ENCODE measurements at places on chromosomes 3 and 15.

DNA sequence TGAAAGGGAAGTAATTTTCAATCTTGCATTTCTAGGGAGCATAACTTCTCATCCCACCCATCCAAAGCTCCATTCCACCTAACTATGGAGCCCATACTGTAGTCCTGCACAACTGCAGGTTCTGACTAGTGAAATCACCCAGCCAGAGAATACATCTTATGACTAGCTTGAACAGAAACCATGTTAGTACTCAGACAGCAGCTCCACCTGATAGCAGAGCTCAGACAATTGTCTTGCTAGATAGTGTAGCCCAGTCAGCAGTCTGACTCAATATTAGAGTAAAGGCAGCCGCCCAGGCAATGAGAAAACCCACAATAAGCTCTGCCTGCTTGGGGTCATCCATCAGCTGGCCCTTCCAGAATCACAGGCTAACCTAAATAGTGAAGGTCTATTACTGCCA lies 544.7 kb upstream of the GBE1 start:
- no peaks in the 10 kb centered on the region for H3K4me1 ChIP-seq
- no peak overlapping the region for H3K4me3 ChIP-seq
- no peaks in the 10 kb centered on the region for H3K27me3 ChIP-seq

- no peaks in the 10 kb centered on the region for H3K36me3 ChIP-seq
- no peak for DNase-seq
- H3K4me1 ChIP-seq = peaks cover 3% of the 10 kb centered on the region
Measured at GRCh38 chr3:145175626-145176025, 985.4 kb downstream of the PLOD2 start.

DNA sequence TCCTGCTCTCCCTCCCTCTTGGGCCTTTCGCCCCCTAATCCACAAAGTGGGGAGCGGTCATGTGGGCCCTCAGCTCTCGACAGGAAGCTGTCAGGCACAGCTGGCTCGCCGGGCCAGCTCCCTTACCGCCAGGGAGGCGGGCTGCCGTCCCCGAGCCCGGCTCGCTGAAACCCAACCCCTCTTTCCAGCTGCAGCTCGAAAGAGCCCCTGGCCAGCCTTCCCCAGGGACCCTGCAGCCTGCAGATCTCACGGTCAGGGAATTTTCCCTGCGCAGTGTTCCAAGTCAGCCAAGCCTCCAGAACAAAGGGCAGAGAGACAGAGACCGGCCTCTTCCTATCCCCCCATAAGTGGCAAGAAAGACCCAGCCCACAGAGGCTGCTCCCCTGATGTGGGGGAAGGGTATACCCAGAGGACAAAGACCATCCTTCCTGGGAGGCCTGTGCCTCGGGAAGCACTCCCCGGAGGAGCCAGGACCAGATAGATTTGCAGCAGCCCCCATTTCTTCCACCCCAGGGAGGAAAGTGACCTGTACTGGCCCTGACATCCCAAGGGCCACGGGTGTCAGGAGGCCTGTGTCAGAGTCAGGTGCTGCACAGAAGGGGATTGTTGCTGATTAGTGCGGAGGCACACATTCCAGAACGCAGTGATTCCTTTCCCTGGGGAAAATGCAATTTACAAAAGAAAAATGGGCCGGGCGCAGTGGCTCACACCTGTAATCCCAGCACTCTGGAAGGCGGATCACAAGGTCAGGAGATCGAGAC lies 32.6 kb downstream of the MAGEF1 start:
- DNase-seq = no peak
- H3K4me1 ChIP-seq = peaks cover 21% of the 10 kb centered on the region
- H3K4me3 ChIP-seq = peak overlapping the region; percentile 8
- no peaks in the 10 kb centered on the region for H3K36me3 ChIP-seq

GRCh38 chr15:65796610-65797078 lies 4.6 kb upstream of the DENND4A start:
- H3K27ac ChIP-seq = peak overlapping the region; percentile 41
- no peaks in the 10 kb centered on the region for H3K36me3 ChIP-seq
- H3K4me3 ChIP-seq = no peak overlapping the region
- H3K4me1 ChIP-seq = peaks cover 29% of the 10 kb centered on the region
- no peak for DNase-seq

GRCh38 chr15:76501726-76502125 lies 165.2 kb downstream of the ISL2 start:
- no peak overlapping the region for H3K4me3 ChIP-seq
- no peaks in the 10 kb centered on the region for H3K27me3 ChIP-seq
- no peak overlapping the region for H3K27ac ChIP-seq
- peaks cover 2% of the 10 kb centered on the region for H3K4me1 ChIP-seq

GRCh38 chr15:90316139-90316538 lies 35.9 kb upstream of the ZNF774 start:
- H3K27ac ChIP-seq = peak overlapping the region; percentile 81
- no peaks in the 10 kb centered on the region for H3K27me3 ChIP-seq
- H3K4me1 ChIP-seq = peaks cover 25% of the 10 kb centered on the region
- no peak for DNase-seq
- no peak overlapping the region for H3K4me3 ChIP-seq

GRCh38 chr3:113643583-113643982 lies 52.9 kb downstream of the USF3 start:
- H3K4me3 ChIP-seq = no peak overlapping the region
- DNase-seq = no peak
- no peaks in the 10 kb centered on the region for H3K27me3 ChIP-seq

GRCh38 chr3:148084931-148085330 lies 612.8 kb upstream of the AGTR1 start:
- no peaks in the 10 kb centered on the region for H3K27me3 ChIP-seq
- no peaks in the 10 kb centered on the region for H3K36me3 ChIP-seq
- H3K4me1 ChIP-seq = no peaks in the 10 kb centered on the region
- no peak for DNase-seq
- no peak overlapping the region for H3K4me3 ChIP-seq

GRCh38 chr15:76636059-76636458 lies 269.1 kb downstream of the SCAPER start:
- no peak overlapping the region for H3K4me3 ChIP-seq
- H3K27ac ChIP-seq = no peak overlapping the region
- no peaks in the 10 kb centered on the region for H3K4me1 ChIP-seq
- no peak for DNase-seq
- H3K36me3 ChIP-seq = peaks cover 39% of the 10 kb centered on the region

DNA sequence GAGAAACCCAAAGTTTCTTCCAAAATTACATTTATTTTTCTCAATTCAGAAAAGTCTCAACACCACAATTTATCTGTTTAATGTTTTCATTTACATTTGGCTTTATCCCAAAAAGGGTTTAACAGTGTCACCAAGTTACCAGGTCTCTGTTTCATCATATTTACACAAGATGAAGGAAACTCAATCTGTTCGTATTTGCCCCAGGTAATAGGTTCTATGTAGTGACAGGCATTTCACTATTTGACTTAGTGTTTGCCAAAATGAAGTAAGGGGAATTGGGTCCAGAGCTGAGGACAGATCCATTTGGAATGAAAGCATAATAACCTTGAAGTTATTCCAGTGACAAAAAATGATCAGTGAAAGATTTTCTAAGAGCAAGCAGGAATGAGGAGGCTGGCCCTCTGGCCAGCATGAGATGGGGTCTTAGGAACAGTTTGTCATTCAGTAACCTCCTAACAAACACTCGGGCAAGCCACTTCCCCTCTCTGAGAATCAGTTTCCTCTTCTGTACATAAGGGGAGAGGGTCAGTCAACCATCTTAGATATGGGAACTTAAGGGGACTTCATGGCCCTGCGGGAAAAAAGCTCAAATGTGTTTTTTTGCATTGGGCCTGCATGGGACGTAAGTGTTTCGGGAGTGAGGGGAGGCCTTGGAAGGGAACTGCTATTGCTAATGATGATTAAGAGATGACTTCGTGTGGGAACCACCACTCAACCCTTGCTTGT lies 31.8 kb downstream of the UMPS start:
- no peak overlapping the region for H3K4me3 ChIP-seq
- no peak overlapping the region for H3K27ac ChIP-seq
- no peaks in the 10 kb centered on the region for H3K27me3 ChIP-seq
- H3K36me3 ChIP-seq = peaks cover 21% of the 10 kb centered on the region
- no peak for DNase-seq

DNA sequence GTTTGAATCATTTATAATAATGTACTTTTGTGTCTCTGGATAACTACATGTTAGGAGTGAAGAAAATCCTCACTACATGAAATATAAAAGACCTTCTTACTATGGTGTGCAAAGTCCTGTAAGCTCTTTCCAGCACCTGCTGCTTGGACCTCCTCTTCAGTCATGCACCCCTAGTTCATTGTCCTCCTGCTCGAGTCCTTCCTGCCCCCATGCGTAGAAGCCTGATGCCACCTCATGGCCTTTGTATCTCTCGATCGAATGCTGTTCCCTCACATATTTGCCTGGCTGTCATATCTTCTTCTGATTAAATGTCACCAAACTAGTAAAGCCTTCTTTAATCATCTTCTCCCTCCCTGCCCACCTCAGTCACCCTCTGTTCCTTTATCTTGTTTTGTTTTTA lies 49.9 kb upstream of the SUCLG2 start:
- H3K27ac ChIP-seq = no peak overlapping the region
- no peaks in the 10 kb centered on the region for H3K27me3 ChIP-seq
- H3K4me3 ChIP-seq = no peak overlapping the region
- H3K36me3 ChIP-seq = no peaks in the 10 kb centered on the region

- H3K36me3 ChIP-seq = no peaks in the 10 kb centered on the region
- H3K4me1 ChIP-seq = peaks cover 38% of the 10 kb centered on the region
- peak overlapping the region; percentile 74 for H3K27ac ChIP-seq
- H3K27me3 ChIP-seq = no peaks in the 10 kb centered on the region
- DNase-seq = no peak
- no peak overlapping the region for H3K4me3 ChIP-seq
Measured at GRCh38 chr3:45057557-45057956, 31.5 kb downstream of the CLEC3B start.

DNA sequence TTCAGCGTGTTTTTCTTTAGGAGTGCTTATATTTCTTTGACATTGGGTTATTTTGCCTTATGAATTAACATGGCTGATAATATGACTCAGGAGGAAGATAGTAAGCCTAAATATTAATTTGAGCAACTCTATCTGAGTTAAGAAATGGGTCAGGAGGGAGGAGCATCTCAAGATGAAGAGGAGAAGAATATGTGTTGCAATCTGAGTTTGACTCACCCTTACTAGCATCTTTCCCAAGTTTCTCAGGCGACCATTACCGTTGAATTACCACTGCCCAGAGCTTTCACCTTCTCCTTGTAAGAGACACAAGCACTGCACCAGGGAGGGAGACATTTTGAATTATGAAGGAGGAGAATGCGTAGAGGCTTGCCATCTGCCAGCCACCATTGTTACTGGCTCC lies 138.3 kb upstream of the MYRIP start:
- peaks cover 10% of the 10 kb centered on the region for H3K27me3 ChIP-seq
- no peaks in the 10 kb centered on the region for H3K36me3 ChIP-seq
- no peaks in the 10 kb centered on the region for H3K4me1 ChIP-seq
- H3K4me3 ChIP-seq = no peak overlapping the region
- DNase-seq = no peak

- no peak for DNase-seq
- no peak overlapping the region for H3K4me3 ChIP-seq
- peaks cover 6% of the 10 kb centered on the region for H3K27me3 ChIP-seq
- H3K4me1 ChIP-seq = peaks cover 13% of the 10 kb centered on the region
- H3K36me3 ChIP-seq = no peaks in the 10 kb centered on the region
- no peak overlapping the region for H3K27ac ChIP-seq
Measured at GRCh38 chr3:126891791-126892190, 91.1 kb upstream of the PLXNA1 start.

- no peak for DNase-seq
- no peaks in the 10 kb centered on the region for H3K36me3 ChIP-seq
- peaks cover 66% of the 10 kb centered on the region for H3K27me3 ChIP-seq
- H3K27ac ChIP-seq = no peak overlapping the region
- no peak overlapping the region for H3K4me3 ChIP-seq
Measured at GRCh38 chr3:54563501-54564200, 364.2 kb downstream of the LRTM1 start.

GRCh38 chr15:70308011-70308734 lies 210.5 kb upstream of the TLE3 start:
- peaks cover 9% of the 10 kb centered on the region for H3K4me1 ChIP-seq
- no peak overlapping the region for H3K27ac ChIP-seq
- H3K36me3 ChIP-seq = peaks cover 4% of the 10 kb centered on the region
- H3K27me3 ChIP-seq = no peaks in the 10 kb centered on the region
- no peak for DNase-seq

GRCh38 chr3:50202353-50203112 lies 2.5 kb upstream of the SLC38A3 start:
- peaks cover 39% of the 10 kb centered on the region for H3K27me3 ChIP-seq
- H3K27ac ChIP-seq = no peak overlapping the region
- DNase-seq = no peak
- no peaks in the 10 kb centered on the region for H3K36me3 ChIP-seq
- H3K4me3 ChIP-seq = no peak overlapping the region
- peaks cover 1% of the 10 kb centered on the region for H3K4me1 ChIP-seq

GRCh38 chr15:42608752-42609488 lies 33.5 kb downstream of the STARD9 start:
- H3K4me1 ChIP-seq = peaks cover 18% of the 10 kb centered on the region
- H3K27ac ChIP-seq = no peak overlapping the region
- H3K4me3 ChIP-seq = no peak overlapping the region
- H3K27me3 ChIP-seq = no peaks in the 10 kb centered on the region
- no peak for DNase-seq
- no peaks in the 10 kb centered on the region for H3K36me3 ChIP-seq

Measured in mesothelial cell of epicardium (in vitro differentiated cells).